NCI-H1417 treated with DMSO at 0.1 percent for 48 hours (cell line): ENCODE measurements at places on chromosomes 13 and 19.

- DNase-seq: no peak
Measured at GRCh38 chr13:98143157-98143553, 261 bp downstream of the FARP1 start.

DNA sequence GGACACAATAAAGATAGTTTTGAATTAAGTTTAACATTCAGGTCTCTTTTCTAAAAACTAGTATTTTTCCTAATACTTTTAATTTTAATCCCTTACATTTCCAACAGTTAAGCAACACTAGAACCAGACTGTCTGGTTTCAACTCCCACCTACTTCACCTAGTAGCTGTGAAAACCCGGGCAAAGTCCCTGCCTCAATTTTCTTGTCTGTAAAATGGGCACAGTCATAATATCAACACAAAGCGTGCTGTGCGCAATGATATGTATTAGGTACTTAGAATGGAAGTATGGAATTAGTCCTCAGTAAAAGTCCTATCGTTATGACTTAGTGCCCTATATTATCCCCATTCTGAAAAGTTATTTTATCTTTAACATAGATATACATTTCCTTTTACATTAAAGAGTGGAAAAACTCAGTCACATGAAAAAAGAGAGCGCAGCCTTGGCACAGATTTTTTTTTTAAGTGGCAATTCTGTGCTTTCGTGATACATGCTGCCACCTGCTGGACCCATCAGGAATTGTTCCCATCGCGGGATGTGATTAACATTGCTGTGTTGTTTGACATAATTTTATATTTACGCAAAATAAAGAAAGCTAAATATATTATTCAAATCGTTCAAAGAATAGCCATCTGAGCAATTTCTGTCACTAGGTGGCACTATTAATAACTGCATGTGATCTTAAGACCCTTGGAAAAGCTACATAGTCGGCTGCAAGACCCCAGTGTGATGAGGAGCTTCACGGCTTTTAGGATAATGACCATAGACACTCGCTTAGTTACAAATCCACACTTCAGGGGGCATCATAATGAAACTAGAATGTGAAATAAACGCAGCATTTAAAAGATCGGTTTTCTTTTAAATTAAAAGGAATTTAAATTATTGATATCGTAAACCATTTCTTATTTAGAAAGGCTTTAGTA lies 59.9 kb downstream of the LIG4 start:
- peak; percentile 26 for DNase-seq

DNA sequence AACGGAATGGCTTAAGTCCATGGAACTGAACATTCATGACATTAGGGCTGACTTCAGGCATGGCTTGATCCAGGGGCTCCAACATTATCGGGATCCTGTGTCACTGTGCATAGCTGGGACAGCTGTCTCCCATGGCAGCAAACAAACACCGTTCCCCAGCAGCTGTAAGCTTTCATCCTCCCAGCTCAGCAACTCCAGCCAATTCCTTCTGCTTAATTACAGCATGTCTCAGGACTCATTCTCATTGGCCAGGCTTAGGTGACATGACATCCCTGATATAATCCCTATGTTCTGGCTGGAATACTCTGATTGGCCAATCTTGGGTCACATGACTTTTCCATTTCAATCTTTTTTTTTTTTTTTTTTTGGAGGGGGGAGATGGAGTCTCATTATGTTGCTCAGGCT lies 10.9 kb upstream of the TLE5 start:
- DNase-seq: no peak

GRCh38 chr19:5624018-5624663 lies 1.3 kb downstream of the SAFB start:
- DNase-seq: no peak

- no peak for DNase-seq
Measured at GRCh38 chr13:98856983-98857382, 104.5 kb upstream of the SLC15A1 start.

DNA sequence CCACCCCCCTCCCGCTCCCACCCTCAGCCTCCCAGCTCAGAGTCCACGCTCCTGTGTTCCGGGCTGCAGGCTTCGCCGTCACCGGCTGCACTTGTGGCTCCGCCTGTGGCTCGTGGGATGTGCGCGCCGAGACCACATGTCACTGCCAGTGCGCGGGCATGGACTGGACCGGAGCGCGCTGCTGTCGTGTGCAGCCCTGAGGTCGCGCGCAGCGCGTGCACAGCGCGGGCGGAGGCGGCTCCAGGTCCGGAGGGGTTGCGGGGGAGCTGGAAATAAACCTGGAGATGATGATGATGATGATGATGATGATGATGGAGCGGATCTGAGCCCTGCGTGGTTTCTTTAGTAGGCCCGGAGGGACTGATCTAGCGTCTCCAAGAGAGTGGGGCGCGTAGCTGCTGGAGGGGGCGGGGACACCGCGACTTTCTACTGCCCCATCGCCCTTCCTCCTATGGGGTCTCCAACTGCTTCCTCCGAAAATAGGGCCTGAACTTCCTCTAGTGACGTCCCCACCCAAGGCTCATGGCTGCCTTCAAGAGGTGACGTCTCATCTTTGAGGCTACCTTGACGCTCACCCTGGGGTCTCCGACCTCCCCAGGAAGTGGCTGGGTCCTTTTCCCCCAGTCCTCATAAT lies 1.4 kb downstream of the RETN start:
- no peak for DNase-seq

DNA sequence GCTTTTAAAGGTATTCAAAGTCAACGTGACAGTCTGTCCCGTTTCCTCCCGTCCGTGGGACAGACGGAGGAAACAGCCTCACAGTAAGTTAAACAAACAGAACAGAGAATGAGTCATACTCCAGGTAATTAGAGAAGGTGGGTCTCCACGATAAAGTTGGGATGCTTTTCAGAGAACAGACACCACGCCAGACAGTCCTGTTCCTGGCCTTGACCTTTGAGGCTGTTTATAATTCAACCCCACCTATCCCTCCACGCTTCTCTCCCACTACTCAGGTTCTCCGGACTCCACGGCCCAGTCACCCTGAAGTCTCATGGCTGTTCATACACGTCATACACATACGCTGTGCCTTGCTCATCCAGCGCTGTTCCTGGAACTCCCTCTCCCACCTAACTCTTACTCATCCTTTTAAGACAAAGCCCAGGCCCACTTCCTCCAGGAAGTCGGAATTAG lies 42.5 kb downstream of the ARHGEF18 start:
- no peak for DNase-seq

DNA sequence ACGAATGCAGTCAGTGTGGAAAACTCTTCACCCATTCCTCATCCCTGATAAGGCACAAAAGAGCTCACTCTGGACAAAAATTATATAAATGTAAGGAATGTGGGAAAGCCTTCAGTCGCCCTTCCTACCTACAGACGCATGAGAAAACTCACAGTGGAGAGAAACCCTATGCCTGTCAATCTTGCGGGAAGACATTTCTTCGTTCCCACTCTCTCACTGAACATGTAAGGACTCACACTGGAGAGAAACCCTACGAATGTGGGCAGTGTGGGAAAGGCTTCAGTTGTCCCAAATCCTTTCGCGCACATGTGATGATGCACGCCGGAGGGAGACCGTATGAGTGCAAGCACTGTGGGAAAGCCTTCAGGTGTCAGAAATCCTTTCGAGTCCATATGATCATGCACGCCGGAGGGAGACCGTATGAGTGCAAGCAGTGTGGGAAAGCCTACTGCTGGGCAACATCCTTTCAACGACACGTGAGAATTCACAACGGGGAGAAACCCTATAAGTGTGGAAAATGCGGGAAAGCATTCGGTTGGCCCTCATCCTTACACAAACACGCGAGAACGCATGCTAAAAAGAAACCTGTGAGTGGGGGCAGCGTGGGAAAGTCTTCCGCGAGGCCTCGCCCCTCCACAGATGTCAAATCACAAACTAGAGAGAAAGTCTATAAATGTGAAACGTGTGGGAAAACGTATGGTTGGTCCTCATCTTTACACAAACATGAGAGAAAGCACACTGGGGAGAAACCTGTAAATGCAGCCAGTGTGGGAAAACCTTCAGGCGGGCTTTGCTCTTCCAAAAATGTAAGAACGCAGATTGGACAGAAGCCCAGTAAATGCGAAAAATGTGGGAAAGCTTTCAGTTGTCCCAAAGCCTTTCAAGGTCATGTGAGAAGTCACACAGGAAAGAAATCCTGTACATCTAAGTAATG lies 10.5 kb downstream of the ZNF556 start:
- DNase-seq: no peak

GRCh38 chr13:64075543-64076271 lies 2660.1 kb upstream of the PCDH20 start:
- no peak for DNase-seq

DNA sequence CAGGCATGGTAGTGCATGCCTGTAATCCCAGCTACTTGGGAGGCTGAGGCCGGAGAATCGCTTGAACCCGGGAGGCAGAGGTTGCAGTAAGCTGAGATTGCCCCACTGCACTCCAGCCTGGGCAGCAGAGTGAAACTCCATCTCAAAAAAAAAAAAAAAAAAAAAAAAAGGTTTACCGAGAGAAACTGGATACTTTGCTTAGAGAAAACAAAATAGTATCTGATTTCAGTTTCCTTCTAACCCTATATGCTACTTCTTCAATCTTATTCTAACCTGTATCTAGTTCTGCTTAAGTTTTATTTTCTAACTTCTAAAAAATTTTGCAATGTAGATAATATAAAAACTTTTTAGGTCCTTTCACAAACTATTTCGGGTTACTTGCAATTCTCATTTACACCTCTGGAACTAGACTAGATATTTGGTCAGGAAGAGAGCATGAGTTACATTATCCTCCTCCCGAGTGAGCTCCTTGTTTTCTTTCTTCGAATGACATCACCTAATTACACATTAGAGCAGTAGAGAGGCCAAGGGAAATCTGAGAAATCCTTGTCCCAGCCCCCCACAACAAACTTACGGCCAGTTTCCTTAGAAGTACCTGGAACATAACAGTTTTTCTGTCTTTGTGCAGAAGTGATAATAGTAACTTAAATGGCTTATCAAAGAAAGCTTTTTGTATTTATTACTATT lies 128.9 kb downstream of the B3GLCT start:
- no peak for DNase-seq

GRCh38 chr19:56217039-56217949 lies 15.2 kb downstream of the ZSCAN5C start:
- DNase-seq: no peak

DNA sequence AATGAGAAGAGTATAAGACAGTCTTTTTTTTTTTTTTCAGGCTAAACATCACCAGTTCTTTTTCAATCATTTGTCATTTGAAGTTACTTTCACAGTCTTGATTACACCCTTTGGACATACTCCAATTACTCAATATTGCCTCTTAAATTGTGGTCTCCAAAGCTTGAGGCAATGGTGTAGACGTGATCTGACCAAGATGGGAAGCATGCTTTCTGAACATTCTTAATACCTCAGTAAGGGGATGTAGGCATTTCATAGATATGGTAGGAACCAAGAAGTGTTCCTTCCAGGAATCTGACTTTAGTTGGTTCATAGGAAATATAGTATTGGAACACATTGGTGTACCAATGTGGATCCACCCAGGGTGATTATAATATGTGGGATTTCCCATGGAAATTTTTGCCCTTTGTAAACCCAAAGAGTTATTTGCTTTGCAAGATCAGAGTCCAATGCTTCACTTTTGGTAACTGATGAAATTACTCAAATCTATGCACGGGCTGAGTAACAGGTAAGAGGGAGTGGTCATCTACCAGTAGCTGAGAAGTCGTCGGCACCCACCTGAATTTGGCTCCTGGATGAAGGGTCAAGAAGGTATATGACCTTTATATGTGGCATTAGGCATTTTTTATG lies 62.2 kb downstream of the ERCC5 start:
- DNase-seq: no peak

- no peak for DNase-seq
Measured at GRCh38 chr13:49132479-49133002, 87.6 kb upstream of the MLNR start.

DNA sequence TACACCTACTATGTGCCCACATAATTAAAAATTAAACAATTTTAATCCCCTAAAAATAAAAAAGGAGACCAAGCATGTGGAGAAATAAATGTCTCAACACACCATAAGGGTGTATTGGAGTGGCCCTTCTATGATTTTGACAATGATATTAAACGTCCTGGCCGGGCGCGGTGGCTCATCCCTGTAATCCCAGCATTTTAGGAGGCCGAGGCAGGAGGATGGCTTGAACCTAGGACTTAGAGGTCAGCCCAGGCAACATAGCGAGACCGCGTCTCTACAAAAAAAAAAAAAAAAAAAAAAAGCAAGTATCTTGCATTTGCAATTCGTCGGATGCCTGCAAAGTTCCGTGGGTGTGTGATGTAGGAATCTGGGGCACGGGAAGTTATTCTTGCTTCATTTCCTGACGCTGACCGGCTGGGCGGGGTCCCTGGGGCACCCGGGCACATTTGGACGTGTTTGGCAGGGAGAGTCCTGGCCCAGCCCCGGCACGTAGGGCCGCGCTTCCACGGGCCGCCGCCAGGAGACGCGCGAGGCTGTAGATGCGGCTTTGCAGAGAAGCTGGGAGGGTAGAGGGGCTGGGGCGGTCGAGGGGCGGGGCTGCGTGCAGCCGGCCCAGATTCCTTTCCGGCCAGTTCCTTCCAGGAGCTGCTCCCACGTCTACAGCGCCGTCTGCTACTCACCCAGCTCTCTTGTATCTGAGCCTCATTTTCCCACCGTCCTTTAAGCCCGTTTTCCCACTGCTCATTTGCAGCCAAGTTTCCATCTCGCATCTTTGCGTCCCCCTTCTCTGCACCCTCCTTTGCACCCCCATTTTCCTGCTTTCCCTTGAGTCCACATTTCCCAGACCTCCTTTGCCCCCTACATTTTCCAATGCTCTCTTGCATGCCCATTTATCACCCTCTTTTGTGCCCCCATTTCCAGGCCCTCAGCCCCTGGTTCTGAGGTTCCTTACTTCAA lies 2.2 kb upstream of the TSPAN16 start:
- DNase-seq: peak; percentile 42

DNA sequence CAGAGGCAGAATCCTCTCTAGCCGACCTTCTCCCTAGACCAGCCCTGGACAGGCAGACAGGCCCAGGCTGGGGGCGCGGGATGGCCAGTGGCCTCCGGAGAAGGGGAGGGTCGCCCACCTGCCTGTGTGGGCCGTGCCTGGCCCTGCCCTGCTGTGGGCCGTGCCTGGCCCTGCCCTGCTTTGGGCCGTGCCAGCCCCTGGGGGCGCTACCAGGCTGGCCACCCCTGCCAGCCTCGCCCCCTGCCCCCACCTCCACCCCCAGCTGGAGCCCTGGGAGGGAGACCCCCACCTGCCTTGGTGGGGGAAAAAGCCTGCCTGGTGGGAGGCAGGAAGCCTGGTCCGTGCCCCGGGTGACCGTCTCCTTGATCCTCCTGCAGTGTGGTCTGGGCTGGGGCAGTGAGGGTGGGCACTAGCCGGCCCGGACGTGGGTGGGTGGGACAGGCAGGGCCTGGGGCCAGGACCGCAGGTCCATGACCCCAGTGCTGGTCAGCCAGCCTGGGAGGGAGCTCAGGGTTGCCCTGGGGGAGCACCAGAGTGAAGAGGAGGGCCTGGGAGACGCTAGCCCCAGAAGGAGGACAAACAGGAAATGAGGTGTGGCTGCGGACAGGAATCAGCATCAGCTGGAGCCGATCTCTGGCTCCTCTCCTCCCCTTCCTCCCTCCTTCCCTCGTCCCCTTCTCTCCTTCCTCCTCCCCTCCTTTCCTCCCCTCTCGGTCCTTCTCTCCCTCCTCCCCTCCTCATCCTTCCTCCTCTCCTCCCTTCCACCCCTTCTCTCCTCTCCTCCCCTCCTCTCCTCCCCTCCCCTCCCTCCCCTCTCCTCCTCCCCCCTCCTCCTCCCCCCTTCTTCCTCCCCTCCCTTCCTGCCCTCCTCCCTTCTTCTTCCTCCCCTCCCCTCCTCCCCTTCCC lies 5.1 kb upstream of the MKNK2 start:
- DNase-seq: no peak

- DNase-seq: no peak
Measured at GRCh38 chr19:1280636-1281568, 4.8 kb upstream of the EFNA2 start.
